ENCODE measurements at places on chromosomes 5 and 9.
A peak's percentile ranks its signal among the peaks of the same experiment; 100 is the strongest.

DNA sequence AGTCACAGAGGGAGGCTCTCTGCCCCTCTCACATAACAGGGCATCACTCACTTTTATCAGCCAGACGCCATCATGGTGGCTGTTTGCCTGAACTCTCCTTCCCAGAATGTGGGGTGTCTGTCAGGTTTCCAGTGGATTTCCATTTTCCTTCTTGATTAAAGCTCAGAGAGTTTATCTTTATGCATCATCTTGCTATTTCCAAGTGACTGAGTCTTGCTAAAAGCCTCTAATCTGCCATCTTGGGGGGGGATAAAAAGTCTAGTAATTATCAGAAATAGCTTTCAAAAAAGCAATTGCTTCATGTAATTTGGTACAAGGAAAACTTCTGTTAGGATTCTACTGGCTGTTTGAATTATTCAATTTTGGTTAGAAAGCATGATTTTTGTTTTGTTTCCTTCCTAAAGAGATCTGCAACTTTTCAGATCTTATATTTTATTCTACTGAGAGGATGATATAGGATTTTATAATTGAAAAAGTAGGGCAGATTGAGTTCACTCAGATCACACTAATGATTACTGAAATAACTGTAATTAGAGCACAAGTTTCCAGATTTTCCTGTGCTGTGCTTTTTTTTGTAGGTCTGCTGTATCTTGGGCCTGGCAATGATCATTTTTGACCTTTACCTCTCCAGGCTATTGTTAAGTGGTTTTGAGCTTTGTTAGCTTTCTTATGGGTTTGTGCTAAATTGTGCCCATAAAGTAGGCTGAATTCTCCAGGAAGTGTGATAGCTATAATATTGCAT is 661.5 kb downstream of the TLE4 start:
- DNase-seq, result no peak

DNA sequence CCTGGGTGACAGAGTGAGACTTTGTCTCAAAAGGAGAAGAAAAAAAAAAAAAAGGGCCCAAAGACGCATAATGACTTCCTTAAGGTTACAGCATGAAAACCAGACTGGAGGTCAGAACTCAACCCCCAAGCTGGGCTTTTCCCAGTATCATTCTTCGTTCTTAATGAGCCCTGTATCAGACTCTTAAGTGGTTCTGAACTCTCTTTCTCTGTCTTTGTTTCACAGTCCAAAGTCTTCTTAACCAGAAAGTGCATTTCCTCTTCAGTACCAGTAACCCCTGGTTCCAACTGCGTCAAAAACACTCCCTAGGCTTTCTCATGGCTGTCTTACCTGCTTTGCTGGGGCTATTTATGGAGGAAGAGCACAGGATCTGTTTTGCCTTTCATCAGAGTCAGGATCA is 38.4 kb upstream of the SHB start:
- no peak for DNase-seq

- DNase-seq, result no peak
These were observed 99.4 kb downstream of the PSD2 start for GRCh38 chr5:139895046-139895445.

- no peak for DNase-seq
These were observed 19.7 kb upstream of the CSF1R start for GRCh38 chr5:150105928-150106615.

GRCh38 chr9:105459336-105459735 is 11.5 kb downstream of the FSD1L start:
- DNase-seq, result no peak

- no peak for DNase-seq
These were observed 137.9 kb upstream of the BASP1 start for GRCh38 chr5:17079562-17079961.

- no peak for DNase-seq
These were observed 548.8 kb upstream of the IZUMO3 start for GRCh38 chr9:25094518-25094917.

- DNase-seq, result no peak
These were observed at the start of gene LRRTM2 for GRCh38 chr5:138874771-138875551. Gene LRRTM2, minus strand, starts transcription at chr5:138875335. Its CDS starts 424 bp downstream, at chr5:138874911.

DNA sequence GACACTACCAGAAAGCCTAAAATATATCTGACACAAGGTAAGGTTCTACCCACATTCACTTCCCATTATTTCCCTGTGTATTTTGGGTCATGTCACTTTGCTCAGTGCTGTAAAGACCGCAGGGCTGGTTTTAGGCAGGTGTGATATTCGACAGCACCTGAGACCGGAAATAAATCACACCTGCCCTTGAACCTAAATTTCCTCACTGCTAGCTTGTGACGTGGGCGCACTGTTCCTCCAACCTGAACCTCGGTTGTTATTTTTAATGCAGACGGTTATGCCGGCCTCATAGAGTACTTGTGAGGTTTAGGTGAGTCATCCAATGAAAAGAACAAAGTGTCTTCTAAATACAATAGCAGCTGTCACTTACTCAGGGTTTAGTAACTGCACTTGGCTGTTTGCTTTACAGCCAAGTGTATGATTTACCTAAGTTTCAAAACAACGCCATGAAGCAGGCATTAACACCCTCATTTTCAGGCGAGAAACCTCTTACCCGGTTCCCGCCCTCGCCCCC is 20.7 kb upstream of the ZNF782 start:
- DNase-seq, result peak; percentile 81

GRCh38 chr9:14418301-14418940 is 104.5 kb upstream of the NFIB start:
- no peak for DNase-seq

- DNase-seq, result no peak
These were observed 313.3 kb downstream of the NR2F1-AS1 start for GRCh38 chr5:93267736-93268135.

DNA sequence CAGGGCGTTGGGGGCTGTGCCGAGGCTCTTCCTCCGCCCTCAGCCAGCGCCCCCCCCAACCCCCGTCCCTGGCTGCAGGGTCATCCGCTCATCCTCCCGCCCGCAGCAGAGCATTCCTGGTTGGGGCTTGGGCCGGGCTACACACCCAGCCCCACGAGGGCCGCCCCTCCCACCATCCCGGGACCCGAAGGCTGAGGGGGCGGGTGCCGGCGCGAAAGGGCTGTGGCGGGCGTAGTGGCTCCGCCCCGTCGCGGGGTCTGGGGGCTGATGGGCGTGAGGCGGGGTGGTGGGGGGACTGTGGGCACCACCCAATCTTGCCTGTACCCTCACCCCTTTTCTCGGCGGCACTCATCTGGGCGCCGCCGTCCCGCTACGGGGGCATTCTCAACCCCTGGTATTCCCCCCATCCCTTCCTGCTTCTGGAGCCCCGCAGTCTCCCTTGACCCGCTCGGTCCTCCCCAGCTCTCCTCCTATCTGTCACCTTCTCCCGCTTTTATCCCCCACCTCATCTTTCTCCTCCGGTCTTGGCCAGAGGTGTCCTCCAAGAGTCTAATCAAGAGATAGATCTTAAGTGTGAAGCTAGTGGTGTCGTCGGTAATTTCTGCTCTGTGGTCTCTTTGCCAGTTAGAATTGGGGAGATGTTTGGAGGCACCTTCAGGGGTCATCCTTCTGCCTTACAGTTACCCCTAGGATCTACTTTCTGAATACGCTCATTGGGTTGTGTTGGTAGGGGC is 1.6 kb downstream of the FER start:
- DNase-seq, result peak; percentile 50

Data from GM13977 (cell line).